Left colon (tissue), 2 donors: ENCODE measurements at places on chromosomes 6 and 20. TPM values are rescaled to one million over a fixed set of nuclear protein-coding genes. Genes with fewer than 3 reads are reported as not detected.
A peak's percentile ranks its signal among the peaks of the same experiment; 100 is the strongest.

GRCh38 chr20:59448196-59448595 is 147.8 kb downstream of the EDN3 start:
- DNase-seq: no peak

DNA sequence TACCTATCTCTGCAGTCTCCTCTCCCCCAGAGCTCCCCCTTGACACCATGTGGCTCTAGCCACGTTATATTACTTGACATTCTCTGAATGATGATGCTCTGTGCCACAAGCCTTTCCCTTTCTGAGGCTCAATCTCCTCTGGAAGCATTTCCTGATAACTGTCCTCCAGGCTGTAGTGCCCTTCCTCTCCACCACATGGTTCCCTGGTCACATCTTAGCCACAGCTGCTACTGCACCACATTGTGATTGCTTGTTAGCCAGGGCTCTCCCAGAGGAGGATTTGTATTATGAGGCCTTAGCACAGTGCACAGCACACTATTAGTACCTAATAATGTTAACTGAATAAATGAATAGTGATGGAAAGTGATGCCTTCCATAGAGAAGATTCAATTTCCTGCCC is 63.9 kb upstream of the RCAN2 start:
- DNase-seq: no peak

- no peak for DNase-seq
Observed at GRCh38 chr6:45369870-45370269, 7.9 kb downstream of the SUPT3H start.

- DNase-seq: no peak
Observed at GRCh38 chr6:100509101-100509500, 44.4 kb upstream of the SIM1 start.

DNA sequence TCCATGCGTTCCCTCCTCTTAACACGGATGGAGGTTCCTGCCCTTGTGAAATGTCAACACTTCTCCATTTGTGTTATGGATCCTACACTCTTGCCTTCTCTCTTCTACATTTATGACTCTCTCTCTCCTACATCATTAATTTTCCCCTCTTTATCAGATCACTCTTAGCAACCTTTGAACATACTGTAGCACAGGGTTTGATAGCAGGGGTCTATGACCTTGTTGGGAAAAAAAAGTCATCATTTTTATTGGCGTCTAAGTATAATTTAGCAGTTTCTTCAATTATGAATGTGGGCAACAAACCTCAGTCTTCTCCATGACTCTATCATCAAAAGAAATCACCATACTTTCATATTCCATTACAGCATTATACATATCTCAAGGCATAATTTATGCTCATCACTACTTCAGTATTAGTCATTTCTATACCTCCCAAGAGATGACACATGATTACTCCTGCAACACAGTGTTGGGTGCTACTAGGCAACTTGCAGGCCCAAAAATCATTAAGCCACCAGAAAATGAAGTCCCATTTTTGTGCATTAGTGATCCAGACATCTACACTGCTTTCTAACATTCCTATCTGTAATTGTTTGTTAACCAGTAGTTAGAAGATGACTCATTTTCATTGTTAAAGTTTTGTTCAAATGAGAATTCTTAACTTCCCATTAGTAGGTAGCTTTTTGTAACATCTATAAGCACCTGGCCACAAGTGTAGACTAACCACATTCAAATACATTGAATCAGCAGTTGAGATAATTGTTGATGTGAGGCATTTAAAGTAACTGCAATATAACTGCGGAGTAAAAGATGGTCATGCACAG is 9.5 kb downstream of the CYP39A1 start:
- no peak for DNase-seq

- no peak for DNase-seq
Observed at GRCh38 chr20:22248051-22248667, 336.2 kb downstream of the FOXA2 start.

GRCh38 chr6:93784794-93785693 is 365.7 kb upstream of the EPHA7 start:
- no peak for DNase-seq

DNA sequence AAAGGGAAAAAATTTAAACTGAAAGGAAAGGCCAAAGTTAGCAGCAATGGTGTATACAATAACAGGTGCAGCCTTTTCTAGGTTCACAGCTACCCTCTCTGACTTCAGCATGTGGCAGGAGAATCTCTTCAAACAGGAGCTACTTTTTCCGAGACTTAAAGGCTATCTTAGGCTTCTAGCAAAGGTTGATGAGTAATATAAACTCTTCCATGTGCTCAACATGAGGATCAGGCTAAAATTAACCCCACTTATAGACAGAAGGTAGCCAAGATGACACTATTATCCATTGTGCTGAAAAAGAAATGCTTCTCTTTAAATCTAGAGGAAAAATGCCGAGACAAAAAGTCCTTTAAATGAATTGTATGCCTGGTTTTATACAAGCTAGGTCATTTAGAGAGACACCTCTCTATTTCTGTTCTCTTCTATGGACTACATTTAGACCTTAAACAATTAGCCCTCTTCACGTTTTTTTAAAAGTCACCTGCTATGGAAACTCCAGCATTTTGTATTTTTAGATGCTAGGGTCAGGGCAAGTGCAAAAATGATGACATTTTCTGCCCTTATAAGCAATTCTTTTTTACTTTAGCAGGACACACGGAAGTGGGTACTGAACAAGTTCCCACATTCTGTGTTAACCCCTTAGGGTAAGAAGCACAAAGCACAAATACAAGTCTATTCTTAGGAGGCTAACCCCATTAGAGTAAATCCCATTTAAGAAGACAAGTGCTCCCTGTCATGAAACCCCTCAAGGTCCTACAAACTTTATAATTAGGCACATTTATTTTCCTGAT is 216.8 kb upstream of the CITED2 start:
- DNase-seq: no peak

DNA sequence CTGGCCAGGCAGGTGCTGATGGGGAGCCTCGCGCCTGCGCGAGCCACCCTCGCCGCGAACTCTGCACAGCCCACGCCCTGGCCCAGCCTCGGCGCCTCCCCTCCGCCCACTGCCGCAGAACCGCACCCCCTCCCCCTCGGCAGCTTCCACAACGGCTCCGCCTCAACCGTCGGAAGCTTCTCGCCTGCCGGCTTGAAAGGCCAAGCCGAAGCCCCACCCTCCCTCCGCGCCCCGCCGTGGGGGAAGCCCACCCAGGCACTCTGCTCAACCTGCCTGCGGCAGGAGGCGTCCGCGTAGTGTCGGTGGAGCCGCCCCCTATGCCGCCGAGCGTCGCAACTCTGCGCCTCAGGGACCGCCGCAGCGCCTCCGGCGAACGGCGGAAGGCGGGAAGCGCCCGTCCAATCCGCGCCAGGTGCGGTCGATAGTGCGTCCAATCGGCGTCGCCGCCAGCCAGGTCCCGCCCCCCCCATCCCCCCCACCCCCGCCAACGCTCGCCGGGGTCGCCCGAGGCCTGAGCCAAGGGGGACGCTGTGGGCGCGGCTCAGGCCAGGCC is at the start of gene SYCP2:
Gene SYCP2, minus strand, starts transcription at position 342 of the 553 bp plus-strand sequence. CDS start 11,224 bp downstream, outside the sequence.
- peak; percentile 38 for DNase-seq

DNA sequence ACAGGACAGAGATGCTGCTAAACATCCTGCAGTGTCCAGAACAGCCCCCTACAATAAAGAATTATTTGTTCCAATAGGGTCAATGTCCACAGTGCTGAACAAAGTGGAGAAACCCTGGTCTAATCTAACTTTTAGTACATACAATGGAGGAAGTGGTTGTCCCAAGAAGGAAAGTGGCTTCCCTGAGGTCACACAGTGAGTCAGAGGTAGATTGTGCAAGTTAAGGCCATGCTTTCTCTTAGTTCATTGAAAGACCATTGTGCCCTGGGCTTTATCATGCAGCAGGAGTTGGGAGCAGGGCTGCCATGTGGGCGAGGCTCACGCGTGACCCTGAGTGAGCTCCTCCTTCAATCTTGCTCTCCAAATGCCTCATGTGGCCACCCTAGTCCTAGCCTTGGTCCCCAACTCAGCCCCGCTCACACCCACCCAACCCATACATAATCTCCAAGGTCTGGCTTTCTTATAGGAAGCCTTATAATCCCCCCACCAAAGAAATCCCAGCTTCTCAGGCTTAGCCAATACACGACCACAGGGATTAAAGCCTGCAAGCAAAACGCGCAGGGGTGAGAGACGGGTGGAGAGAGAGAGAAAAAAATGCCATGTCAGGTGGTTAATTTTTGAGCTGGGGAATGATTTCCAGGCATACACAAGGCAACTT is 19.9 kb downstream of the SLC13A3 start:
- DNase-seq: no peak

CST1 gene
- not detected for total RNA-seq

ARMC12 gene
- 0.46 TPM for total RNA-seq

ZSCAN26 gene
- 7.9 TPM for total RNA-seq
